ENCODE measurements at places on chromosomes 12 and 14.

GRCh38 chr12:109202770-109203169 lies 86.4 kb downstream of the ACACB start:
- no peak for DNase-seq

GRCh38 chr14:51095854-51096823 lies 1.2 kb upstream of the TRIM9 start:
- DNase-seq: no peak

- DNase-seq: no peak
These were observed 64.9 kb upstream of the KITLG start for GRCh38 chr12:88644946-88645702.

DNA sequence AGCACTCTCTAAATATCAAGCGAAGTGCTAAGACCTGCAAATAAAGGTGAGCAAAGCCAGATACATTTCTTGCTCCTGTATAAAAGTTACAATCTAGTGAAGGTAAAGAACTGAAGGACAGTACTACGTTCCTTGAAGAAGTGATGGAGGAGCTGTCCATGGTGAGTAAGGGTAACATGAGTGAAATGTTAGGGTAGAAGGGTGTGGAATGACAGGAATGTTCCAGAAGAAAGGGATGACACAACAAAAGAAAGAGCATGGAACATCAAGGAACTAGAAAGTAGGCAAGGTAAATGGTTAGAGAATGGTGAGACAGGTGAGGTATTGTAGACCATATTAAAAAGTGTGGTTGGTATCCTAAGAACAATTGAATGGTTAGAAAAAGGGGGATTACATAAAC lies 272.4 kb downstream of the ACSS3 start:
- no peak for DNase-seq

DNA sequence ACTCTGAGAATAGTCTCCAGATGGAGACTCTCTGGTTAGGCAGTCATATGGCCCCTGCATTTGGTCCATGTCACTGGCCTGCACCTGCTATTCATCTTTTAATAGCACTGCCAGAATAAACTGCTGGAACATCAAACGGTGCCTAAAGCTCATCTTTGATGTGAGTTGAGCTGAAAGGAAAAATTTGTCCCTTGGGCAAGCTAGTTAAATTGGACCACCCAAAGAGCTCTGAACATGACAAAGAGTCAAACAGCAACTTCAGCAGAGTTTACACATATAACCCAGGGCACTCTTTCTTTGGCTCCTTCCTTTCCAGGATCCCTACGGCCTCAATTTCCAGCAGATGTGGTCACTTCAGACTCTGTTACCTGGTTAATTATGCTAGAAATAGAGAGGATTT lies 269.9 kb downstream of the RPL10L start:
- DNase-seq: no peak

GRCh38 chr14:98931911-98932310 lies 340.1 kb downstream of the BCL11B start:
- no peak for DNase-seq

GRCh38 chr14:33457021-33457420 lies 493.9 kb downstream of the EGLN3 start:
- DNase-seq: no peak

GRCh38 chr12:12294215-12295005 lies 27.6 kb upstream of the LRP6 start:
- DNase-seq: no peak

DNA sequence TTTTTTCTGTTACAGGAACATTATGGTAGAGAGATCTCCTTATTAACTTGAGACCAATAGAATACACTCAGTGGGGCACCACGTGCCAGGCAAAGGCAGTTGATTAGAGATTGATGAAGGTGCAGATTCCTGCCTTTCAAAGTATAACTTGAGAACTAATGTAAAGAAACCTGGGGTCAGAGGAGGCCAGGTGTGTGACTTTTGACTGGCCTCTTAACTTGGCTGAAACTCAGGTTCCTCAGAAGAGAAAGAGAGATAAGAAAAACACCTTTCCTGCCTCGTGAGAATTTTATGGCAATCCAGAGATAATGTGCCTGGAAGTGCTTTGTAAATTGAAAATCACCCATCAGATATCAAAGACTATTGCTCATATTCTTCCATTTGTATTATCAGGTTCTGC lies 110.7 kb upstream of the GZMB start:
- no peak for DNase-seq

- no peak for DNase-seq
These were observed 637 bp downstream of the GZMB start for GRCh38 chr14:24633353-24633752.
